Uterine smooth muscle cell (primary cell): ENCODE measurements at places on chromosomes 1 and 21. TPM values are rescaled to one million over a fixed set of nuclear protein-coding genes. Genes with fewer than 3 reads are reported as not detected.

Gene SLC44A5
- total RNA-seq: 0.22 and 0.25 TPM in 2 replicates

Gene TMEM240
- 3.3 and 7.2 TPM in 2 replicates for total RNA-seq

Gene SPRR3
- not detected in 2 replicates for total RNA-seq

Gene MEX3A
- total RNA-seq: 0.89 and 1.7 TPM in 2 replicates

Gene ELAPOR1
- 0.44 and 0.50 TPM in 2 replicates for total RNA-seq

Gene PLA2G2C
- under 0.01 TPM in 1 of 2 replicates, not detected in the other for total RNA-seq

Gene APOBEC4
- total RNA-seq: not detected in 2 replicates

Gene CSF3R
- total RNA-seq: 0.11 and 0.12 TPM in 2 replicates

Gene ALG14
- total RNA-seq: 2.9 TPM in 2 replicates

Gene LYPD8
- total RNA-seq: not detected in 2 replicates

Gene CAMSAP2
- total RNA-seq: 32.3 and 36.6 TPM in 2 replicates

Gene FAM72D
- 1.00 and 2.0 TPM in 2 replicates for total RNA-seq

Gene CELA3A
- not detected in 2 replicates for total RNA-seq

Gene TMEM39B
- 4.5 and 5.2 TPM in 2 replicates for total RNA-seq

Gene TEKT2
- 0.11 and 0.12 TPM in 2 replicates for total RNA-seq
